ENCODE measurements at places on chromosomes 3 and 15. TPM values are rescaled to one million over a fixed set of nuclear protein-coding genes. Genes with fewer than 3 reads are reported as not detected.

COL7A1 gene
- total RNA-seq = 15.0 TPM

CGNL1 gene
- 36.4 TPM for total RNA-seq

CLEC3B gene
- total RNA-seq = 1.2 TPM

SPESP1 gene
- not detected for total RNA-seq

SLC28A1 gene
- 0.20 TPM for total RNA-seq

IQCH gene
- total RNA-seq = 1.6 TPM

GOLGA6L25 gene
- total RNA-seq = not detected

DNA sequence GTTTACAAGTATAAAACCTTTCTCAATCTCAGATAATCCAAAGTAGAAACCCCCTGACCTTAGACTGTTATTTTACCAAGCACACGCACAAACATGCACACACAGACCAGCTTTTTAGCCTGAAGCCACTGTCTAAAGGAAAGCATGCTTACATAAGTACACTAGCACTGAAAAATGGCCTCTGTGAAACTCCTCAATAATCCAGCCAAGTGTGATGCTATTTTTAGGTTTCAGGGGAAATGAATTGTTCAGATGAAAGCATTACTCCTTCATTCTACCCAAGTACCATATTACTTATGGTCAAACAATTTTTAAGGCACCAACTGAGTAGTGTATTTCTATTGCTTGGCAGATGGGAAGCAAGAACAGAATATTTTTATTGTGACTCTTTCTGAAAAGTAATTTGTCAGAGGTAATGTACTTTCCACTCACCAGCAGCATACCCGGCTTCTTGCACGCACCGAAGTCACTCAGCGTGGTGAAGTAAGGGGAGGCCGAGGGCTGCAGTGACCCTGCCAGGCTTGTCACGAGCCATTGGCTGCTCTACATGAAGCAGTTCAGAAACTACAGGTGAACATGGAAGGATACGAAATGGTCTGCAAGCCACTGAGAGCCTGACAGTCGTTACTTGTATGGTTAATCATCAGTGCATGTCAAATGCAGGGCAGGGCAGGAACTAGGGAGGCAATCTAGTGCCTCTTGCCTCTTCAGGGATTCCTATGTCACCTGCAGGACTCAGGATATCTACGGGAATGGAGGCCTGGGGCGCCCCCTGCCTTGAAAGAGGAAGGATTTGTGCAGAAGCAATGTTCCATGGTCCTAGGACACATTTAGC, 106.7 kb downstream of the GABRB3 start:
- no peaks in the 10 kb centered on the region for H3K27me3 ChIP-seq
- no peaks in the 10 kb centered on the region for H3K4me1 ChIP-seq
- H3K27ac ChIP-seq = no peak overlapping the region
- H3K4me3 ChIP-seq = no peak overlapping the region
- DNase-seq = no peak
- H3K36me3 ChIP-seq = no peaks in the 10 kb centered on the region

DNA sequence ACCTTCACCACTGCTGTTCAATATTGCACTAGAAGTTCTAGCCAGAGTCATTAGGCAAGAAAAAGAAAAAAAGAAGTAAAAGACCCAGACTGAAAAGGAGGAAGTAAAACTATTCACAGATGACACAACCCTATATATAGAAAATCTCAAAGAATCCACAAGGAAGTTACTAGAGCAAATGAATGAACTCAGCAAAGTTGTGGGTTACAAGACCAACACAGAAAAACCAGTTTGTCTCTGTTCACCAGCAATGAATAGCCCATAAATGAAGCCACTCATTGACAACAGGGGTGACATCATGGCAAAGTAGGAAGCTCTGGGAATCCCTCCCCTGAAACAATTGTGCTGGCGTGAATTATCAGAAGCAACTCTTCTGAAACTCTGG, 4.6 kb downstream of the CFAP100 start:
- H3K27ac ChIP-seq = no peak overlapping the region
- no peak overlapping the region for H3K4me3 ChIP-seq
- H3K36me3 ChIP-seq = no peaks in the 10 kb centered on the region

- no peak overlapping the region for H3K27ac ChIP-seq
- no peak overlapping the region for H3K4me3 ChIP-seq
- no peak for DNase-seq
- H3K36me3 ChIP-seq = no peaks in the 10 kb centered on the region
Measured at GRCh38 chr15:25536801-25537611, 98.2 kb upstream of the UBE3A start.

- H3K4me1 ChIP-seq = peaks cover 17% of the 10 kb centered on the region
- peaks cover 19% of the 10 kb centered on the region for H3K36me3 ChIP-seq
- H3K27ac ChIP-seq = peak overlapping the region; percentile 90
- no peaks in the 10 kb centered on the region for H3K27me3 ChIP-seq
- no peak for DNase-seq
Measured at GRCh38 chr3:150469931-150470740, 62.0 kb downstream of the TSC22D2 start.

GRCh38 chr15:35929740-35930444, 383.9 kb upstream of the DPH6 start:
- DNase-seq = no peak
- H3K36me3 ChIP-seq = no peaks in the 10 kb centered on the region

- H3K4me1 ChIP-seq = no peaks in the 10 kb centered on the region
- H3K36me3 ChIP-seq = no peaks in the 10 kb centered on the region
- no peak for DNase-seq
- H3K4me3 ChIP-seq = no peak overlapping the region
- H3K27ac ChIP-seq = no peak overlapping the region
Measured at GRCh38 chr3:5278666-5279065, 91.2 kb downstream of the EDEM1 start.

- H3K4me1 ChIP-seq = peaks cover 3% of the 10 kb centered on the region
- H3K27ac ChIP-seq = no peak overlapping the region
- no peak for DNase-seq
- H3K4me3 ChIP-seq = no peak overlapping the region
- H3K27me3 ChIP-seq = peaks cover 6% of the 10 kb centered on the region
- peaks cover 1% of the 10 kb centered on the region for H3K36me3 ChIP-seq
Measured at GRCh38 chr3:48215019-48215418, 8.3 kb upstream of the CAMP start.

- H3K27ac ChIP-seq = peak overlapping the region; percentile 94
- H3K27me3 ChIP-seq = no peaks in the 10 kb centered on the region
- peaks cover 51% of the 10 kb centered on the region for H3K4me1 ChIP-seq
- H3K36me3 ChIP-seq = peaks cover 2% of the 10 kb centered on the region
- no peak for DNase-seq
- H3K4me3 ChIP-seq = no peak overlapping the region
Measured at GRCh38 chr3:25044762-25045710, 383.0 kb upstream of the RARB start.

DNA sequence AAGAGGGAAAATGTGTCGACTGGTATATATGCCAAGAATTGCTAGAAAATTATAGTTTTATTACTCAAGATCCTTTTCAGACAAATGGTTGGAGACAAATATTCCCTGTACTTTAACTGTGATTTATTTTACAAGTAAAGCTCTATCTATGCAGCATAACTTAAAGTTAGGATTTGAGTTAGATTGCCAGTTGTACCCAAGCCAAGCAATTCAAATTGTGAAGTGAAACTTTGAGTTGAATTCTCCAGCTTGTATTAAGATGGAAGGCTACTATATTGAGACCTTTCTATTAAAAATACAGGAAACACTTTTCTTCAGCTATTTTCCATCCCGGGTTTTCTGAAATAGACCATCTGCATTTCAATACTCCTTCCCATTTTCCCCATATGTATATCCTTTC, 333.1 kb upstream of the RBMS3 start:
- peak overlapping the region; percentile 36 for H3K27ac ChIP-seq
- no peaks in the 10 kb centered on the region for H3K27me3 ChIP-seq
- H3K4me1 ChIP-seq = peaks cover 19% of the 10 kb centered on the region
- H3K36me3 ChIP-seq = no peaks in the 10 kb centered on the region

- H3K36me3 ChIP-seq = no peaks in the 10 kb centered on the region
- no peaks in the 10 kb centered on the region for H3K27me3 ChIP-seq
- no peak overlapping the region for H3K27ac ChIP-seq
- H3K4me1 ChIP-seq = peaks cover 13% of the 10 kb centered on the region
- no peak overlapping the region for H3K4me3 ChIP-seq
- DNase-seq = no peak
Measured at GRCh38 chr3:117798687-117799386, 1089.3 kb downstream of the TUSC7 start.

DNA sequence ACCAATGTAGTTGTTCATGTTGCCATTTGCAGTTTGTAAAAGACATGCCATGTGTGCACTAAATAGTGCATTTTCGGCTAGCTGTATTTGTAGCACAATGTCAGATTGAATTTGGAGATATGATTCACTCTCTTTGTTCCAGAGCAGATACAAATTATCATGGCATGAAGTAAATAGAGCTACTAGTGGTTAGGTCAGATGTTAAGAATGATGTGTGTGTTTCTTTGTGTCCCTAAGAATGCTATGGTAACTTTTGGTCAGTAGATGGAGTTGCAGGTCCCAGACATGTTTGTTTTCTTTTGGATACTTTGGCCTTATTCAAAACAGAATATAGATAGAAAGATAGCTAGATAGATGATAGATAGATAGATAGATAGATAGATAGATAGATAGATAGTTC, 595.8 kb downstream of the NLGN1 start:
- H3K4me1 ChIP-seq = peaks cover 5% of the 10 kb centered on the region
- DNase-seq = no peak
- no peak overlapping the region for H3K27ac ChIP-seq
- H3K36me3 ChIP-seq = no peaks in the 10 kb centered on the region

DNA sequence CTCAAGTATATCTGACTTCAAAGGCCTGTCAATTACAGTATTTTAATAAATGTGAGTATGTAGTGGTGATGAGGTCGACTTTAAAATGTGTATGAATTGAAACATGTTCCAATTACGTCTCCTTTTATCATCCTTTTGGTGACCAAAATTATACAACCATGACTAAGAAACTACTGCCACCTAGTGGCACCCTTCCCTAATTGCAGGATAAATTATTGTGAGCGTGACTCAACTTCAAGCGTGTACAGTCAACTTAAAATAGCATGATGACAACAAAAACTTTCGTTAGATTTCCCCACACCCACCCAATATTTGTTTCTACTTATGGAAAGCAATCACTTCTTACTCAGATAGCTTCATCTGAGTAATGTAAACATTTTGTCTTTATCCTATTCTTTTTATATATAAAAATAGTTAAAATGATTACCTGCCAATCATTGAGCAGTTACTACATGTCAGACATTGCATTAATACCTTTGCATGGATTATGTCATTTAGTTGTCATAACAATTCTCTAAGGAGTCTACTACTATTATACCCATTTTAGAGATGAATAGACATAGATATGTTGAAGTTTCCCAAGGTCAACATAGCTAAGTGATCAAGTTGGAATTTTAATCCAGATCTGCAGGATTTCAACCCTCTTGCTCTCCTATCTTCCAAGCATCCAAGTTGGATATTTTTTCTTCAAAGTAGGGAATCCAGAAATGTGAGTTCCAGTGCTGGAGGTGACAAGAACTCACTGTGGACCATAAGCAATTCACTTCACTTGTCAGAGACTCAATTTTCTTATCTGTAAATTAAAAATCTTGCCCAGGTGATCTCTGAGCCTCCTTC, 106.0 kb downstream of the MEX3B start:
- H3K27me3 ChIP-seq = no peaks in the 10 kb centered on the region
- DNase-seq = no peak
- H3K4me1 ChIP-seq = peaks cover 47% of the 10 kb centered on the region
- H3K27ac ChIP-seq = peak overlapping the region; percentile 62

GRCh38 chr3:8984526-8984925, 21.3 kb upstream of the RAD18 start:
- no peaks in the 10 kb centered on the region for H3K27me3 ChIP-seq
- H3K27ac ChIP-seq = no peak overlapping the region
- no peak for DNase-seq
- H3K4me1 ChIP-seq = peaks cover 13% of the 10 kb centered on the region

GRCh38 chr3:155790272-155790925, 15.7 kb downstream of the C3orf33 start:
- no peak overlapping the region for H3K27ac ChIP-seq
- H3K27me3 ChIP-seq = no peaks in the 10 kb centered on the region
- no peaks in the 10 kb centered on the region for H3K4me1 ChIP-seq
- no peak for DNase-seq

DNA sequence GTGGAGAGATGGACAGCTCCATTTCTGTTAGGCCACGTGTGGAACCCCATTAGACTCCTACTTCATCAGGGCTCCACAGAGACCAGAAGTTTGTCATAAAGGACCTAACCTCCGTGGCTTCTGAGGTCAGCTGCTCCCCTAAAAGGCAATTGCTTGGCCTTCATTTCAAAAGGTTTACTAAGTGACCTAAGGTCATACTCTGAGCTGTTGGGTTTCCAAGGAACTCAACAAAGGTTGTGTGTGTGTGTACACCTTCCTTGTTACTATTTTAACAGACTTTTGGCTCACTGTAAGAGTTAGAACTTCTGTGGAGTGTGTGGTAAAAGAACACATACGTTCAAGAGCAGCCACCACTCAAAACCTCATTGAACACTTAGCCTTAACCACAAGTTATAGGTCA, 73.9 kb downstream of the SEC22A start:
- peaks cover 7% of the 10 kb centered on the region for H3K36me3 ChIP-seq
- H3K27ac ChIP-seq = no peak overlapping the region
- DNase-seq = no peak
- H3K4me3 ChIP-seq = no peak overlapping the region

DNA sequence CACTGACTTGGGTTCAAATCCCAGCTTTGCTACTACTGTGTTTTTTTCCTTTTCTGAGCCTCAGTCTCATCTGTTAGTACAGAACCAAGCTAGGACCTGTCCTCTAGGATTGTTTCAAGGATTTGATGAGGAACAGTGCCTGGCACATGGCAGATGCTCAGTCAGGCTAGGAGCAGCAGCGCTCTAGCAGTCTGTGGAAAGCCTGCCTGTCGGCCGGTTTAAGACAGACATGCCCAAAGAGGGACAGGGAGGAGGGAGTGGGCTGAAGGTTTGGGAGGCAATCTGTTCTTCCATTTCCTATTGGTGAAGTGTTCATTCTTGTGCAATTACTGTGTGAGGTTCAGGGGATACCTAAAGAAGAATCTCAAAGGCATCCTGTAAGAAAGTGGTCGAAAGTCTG, 35.1 kb upstream of the RGMA start:
- peaks cover 3% of the 10 kb centered on the region for H3K27me3 ChIP-seq
- H3K27ac ChIP-seq = no peak overlapping the region

DNA sequence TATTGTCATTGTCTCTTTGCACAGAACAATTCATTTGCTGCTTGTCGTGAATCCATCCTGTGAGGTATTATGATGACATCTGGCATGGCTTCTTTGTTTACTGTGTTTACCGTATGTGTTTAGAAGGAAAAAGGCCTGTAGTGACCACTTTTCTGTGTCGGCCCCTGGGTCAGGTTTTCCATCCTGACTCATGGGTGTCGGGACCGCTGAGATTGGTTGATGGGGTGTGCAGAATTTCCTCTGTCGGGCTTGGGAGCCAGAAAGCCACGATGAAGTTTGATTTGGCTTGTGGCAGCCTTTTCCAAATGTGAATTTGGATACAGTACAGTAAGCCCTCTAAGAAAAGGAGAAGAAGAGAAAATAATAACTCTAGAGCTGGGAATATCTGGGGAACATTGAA, 113.5 kb downstream of the FNDC3B start:
- H3K4me1 ChIP-seq = peaks cover 73% of the 10 kb centered on the region
- H3K27me3 ChIP-seq = no peaks in the 10 kb centered on the region
- no peak for DNase-seq
- peak overlapping the region; percentile 97 for H3K27ac ChIP-seq
- peak overlapping the region; percentile 8 for H3K4me3 ChIP-seq

- H3K4me1 ChIP-seq = peaks cover 6% of the 10 kb centered on the region
- no peaks in the 10 kb centered on the region for H3K36me3 ChIP-seq
- peaks cover 18% of the 10 kb centered on the region for H3K27me3 ChIP-seq
Measured at GRCh38 chr15:74768099-74768770, 13.6 kb upstream of the CSK start.

- no peaks in the 10 kb centered on the region for H3K36me3 ChIP-seq
- peak overlapping the region; percentile 78 for H3K4me3 ChIP-seq
- peaks cover 29% of the 10 kb centered on the region for H3K27me3 ChIP-seq
Measured at GRCh38 chr3:31980530-31981205, 394 bp downstream of the OSBPL10 start.

Data from mesothelial cell of epicardium (in vitro differentiated cells).